ENCODE measurements at places on chromosomes 3 and 15. TPM values are rescaled to one million over a fixed set of nuclear protein-coding genes. Genes with fewer than 3 reads are reported as not detected.

Gene SAXO2
- 6.6 TPM for total RNA-seq

Gene DTX3L
- total RNA-seq: 24.9 TPM

Gene CRTAP
- 271 TPM for total RNA-seq

Gene LRRC3B
- 0.16 TPM for total RNA-seq

Gene COL6A6
- total RNA-seq: 0.36 TPM

Gene ZXDC
- 29.9 TPM for total RNA-seq

Gene SNAPC5
- 35.8 TPM for total RNA-seq

Gene SLC22A14
- total RNA-seq: 0.65 TPM

Gene PLCH1
- 3.2 TPM for total RNA-seq

Gene MAP2K1
- 49.3 TPM for total RNA-seq

Gene ANKRD34C
- total RNA-seq: not detected

Gene RASGRP1
- total RNA-seq: 1.9 TPM

Gene RNU5B-1
- not detected for total RNA-seq

Gene ZBTB47
- total RNA-seq: 41.5 TPM

Gene LRTM1
- total RNA-seq: not detected

Gene ANKUB1
- not detected for total RNA-seq

Gene AGBL1
- not detected for total RNA-seq

Gene ST3GAL6
- 15.9 TPM for total RNA-seq

All from omental fat pad (tissue), 4 donors.